ENCODE measurements at places on chromosomes 3 and 15.

- no peak for DNase-seq
Measured at GRCh38 chr3:114285648-114286230, 8.1 kb upstream of the TIGIT start.

DNA sequence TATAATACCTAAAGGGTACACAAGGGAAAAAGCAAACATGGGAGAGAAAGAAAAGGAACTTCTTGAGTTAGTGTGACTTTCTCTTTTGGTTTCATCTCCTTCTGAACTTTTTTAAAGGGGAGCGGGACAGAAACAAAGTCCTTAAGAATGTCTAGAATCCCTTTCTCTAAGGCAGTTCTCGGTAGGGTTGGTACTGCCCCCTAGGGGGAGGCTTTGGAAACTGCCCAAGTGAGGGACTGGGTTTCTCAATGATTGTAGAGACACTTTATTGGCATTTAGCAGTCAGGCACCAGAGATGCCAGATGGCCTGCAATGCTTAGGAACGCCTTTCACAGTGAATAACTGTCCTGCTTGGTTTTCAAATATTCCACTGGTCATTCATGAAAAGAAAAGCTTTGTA, 172.7 kb downstream of the WDR72 start:
- DNase-seq: no peak

GRCh38 chr3:124597273-124597672, 133.0 kb upstream of the UMPS start:
- DNase-seq: no peak

GRCh38 chr3:133447750-133448477, 48.1 kb downstream of the BFSP2 start:
- DNase-seq: no peak

DNA sequence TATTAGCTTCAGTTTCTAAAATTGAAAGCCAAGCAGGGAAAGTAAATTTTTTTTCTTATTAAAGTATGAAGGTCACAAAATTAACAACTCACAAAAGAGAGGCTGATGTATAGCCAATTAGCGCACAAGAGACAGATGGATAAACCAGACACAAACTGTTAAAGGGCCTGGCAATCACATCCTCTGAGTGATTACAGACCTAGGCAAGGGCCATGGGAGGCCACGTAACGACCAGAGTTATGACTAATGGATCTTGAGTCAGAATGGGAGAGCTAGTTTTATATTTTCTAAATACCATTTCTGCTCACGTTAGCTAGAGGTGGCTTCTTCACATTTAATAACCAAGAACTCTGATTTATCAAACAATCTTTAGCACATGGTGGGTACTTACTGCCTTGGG, 17.8 kb upstream of the SCAMP5 start:
- peak; percentile 30 for DNase-seq

DNA sequence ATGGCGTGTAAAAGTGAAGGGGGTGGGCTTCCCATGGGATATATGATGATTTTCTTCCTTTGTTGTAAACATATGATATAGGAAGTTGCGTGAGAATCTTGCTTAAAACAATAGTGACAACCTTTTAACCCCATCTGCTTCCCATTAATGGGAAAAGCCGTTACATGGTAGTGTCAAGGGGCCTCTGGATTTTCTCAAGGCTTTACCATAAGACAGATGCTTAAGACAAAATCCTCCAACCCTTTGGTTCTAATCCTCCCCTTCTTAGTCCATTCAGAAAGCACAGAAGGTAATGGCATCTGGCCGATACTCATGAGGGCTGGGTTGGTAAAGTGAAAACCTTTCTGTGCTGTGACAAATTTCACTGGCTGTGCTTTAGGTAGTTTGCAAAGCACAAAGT, 25.0 kb downstream of the DPH3 start:
- DNase-seq: no peak

DNA sequence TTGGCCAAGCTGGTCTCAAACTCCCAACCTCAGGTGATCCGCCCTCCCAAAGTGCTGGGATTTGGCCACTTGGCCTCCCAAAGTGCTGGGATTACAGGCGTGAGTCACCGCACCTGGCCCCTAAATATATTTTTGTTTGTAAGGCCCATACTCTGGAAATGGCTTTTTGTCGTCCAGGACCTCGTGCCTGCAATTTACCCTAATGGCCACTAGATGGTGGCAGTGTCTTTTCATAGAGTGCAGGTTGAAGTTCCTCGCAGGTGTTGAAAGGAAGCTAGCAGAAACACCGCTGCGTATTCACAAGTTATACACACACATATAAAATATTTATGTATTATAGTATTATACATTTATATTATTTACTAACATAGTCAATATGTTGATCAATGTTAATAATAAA, 97.2 kb downstream of the LRTM1 start:
- DNase-seq: no peak

- DNase-seq: no peak
Measured at GRCh38 chr3:73669260-73669659, 44.5 kb upstream of the PDZRN3 start.

GRCh38 chr3:64209866-64210621, 15.2 kb downstream of the PRICKLE2 start:
- DNase-seq: no peak

DNA sequence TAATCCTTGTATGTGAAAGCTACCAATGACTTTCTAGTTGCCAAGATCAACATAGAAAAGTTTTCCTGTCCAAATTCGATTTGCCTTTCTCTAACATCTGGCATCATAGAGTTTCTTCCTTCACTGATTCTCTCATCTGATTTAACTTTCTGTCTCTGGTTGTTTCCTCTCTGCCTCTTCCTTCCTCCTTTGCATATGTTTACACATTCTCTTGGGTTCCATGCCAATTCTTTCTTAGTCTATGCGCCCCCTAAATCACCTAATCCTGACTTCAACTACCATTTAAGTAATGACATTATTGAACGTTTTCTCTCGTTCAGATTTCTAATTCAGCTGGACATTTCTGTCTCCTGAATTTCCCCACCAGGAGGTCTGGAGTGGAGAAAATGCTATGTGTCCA, 561.9 kb upstream of the TGFBR2 start:
- DNase-seq: no peak

DNA sequence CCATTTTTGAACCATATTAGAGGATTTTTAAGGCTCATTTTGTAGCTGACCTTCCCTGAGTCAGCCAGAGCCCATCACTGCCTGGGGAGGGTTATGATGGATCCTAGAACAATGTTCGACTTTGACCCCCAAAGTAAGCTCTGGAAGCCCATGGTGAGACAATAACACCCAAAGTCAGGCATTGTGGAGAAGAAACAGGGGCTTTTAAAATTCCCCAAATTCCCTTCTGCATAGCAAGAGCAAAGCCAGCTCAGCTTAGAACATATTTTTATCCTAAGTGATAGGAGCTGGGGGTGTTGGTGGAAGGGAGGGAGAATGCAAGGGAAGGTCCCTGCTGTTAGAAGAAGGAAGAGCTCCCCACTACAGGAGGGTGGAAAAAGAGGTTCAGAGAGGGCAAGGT, 4.0 kb downstream of the ITGA11 start:
- no peak for DNase-seq

DNA sequence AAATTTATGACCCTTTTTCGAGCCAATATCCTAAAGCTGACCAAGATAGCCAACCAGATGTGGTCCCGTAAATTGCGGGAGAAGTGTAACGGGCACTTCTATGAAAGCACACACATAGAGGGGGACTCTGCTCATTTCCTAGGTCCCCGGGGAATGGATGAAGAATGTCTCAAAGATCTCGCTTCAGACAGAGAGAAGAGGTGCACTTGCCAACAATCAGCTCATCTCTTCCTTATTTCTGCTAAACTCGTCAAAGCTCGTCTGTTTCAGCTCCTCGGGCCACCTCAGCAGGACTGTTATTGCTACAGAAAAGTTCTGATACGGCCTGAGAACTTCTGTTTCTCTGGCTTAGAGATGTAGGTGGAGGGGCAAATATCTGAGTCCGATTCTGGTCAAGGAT, 71.8 kb downstream of the TM2D3 start:
- DNase-seq: no peak

DNA sequence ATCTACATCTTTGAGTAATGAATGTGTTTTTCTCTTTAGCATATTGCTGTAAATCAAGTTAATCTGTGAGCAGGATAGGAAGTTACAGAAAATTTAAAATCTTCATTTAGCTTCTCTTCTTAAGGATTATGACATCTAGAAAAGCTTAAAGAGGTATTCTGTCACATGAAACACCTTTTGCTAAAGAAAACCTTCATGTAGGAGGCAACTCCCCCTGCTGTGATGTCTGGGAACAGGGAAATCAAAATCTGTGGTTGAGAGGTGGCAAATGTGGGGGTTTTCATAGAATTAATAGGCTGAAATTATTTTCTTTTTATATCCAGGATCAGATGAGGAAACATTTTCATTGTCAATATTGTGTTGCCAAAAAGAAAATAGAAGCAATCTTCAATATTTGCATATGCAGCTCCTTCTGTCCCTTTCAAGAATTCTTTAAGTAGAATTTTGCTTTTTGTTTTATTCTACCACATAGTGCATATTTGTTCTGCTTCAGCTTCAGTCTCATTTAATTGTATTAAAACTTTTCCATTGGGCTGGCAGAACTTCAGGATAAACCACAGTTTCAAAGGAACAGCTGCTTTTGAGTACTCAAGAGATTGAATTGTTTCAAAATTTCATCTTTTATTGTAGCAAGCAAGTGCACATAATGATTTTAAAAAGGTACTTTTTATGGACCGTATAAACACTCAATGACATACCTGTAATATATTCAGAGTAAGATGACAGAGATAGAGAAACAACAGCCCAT, 128.4 kb downstream of the RAP2B start:
- DNase-seq: no peak

GRCh38 chr15:87724330-87724729, 532.2 kb downstream of the NTRK3 start:
- DNase-seq: no peak

GRCh38 chr3:56131974-56132590, 336.2 kb downstream of the ERC2 start:
- DNase-seq: no peak

DNA sequence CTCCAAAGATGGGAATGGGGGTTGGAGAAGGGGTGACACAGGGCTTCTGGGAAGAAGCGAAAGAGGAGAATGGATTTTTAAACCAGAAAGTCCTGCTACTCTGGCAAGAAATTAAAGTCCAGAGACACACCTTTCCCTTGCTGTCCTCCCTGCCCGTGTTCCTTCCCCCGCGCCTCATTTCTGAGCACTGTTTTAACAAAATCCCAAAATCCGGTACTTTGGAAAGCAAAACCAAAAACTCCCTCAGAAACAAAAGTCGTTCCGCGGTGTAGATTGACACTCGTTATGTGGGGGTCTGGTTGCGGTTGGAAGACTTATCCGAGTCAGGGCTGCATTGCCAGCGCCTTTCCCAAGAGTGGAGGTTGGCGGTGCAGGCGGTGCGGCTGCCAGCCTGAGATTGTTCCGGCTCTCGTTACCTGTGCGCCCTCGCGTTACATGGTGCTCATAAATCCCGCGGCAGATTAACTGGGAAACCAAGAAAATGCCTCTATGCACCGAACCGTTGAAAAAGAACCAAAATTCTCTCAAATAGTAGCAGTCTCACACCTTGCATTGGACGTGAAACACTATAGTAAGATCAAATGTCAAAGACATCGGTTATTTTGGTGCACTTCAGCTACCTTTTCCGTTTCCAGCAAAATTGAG, 217.7 kb downstream of the MEIS2 start:
- no peak for DNase-seq

- DNase-seq: no peak
Measured at GRCh38 chr3:153600896-153601295, 438.9 kb downstream of the RAP2B start.

GRCh38 chr3:142501004-142501926, 53.4 kb upstream of the XRN1 start:
- DNase-seq: no peak

DNA sequence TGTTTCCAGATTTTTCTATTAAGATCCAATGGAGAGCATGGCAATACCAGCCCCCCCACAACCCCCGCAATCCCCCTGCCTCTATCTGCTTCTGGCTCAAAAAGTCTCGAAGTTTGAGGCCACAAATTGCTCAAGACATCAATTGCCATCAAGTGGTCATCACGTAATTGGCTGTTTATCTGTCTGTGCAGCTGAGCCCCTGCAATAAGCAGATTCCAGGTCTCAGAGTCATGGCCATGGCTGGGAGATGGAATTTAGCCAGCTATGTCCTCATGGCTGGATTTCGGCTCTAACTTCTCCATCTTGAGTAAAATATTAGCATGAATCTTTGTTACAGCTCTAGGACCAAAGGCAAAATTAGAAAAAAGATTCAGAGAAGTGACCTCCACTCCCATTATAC, 22.7 kb downstream of the SSUH2 start:
- no peak for DNase-seq

DNA sequence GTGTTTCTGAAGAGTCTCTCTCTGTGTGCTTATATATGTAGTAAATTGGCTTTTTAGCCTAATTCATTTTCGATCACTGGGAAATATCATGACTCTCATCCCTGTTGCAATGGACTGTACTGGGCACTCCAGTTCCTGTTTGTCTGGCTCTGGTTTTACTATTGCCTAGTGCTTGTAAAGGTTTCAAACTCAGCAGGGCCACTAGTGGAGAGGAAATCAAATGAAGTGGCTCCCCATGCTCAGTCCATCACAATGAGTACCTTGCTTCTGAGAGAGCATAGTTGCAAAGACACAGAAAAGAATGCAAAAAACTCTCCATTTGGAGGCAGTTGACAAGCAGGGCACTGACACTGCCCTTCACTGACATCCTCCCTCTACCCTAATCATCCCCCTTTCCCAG, 167.8 kb downstream of the TAFA4 start:
- DNase-seq: no peak

DNA sequence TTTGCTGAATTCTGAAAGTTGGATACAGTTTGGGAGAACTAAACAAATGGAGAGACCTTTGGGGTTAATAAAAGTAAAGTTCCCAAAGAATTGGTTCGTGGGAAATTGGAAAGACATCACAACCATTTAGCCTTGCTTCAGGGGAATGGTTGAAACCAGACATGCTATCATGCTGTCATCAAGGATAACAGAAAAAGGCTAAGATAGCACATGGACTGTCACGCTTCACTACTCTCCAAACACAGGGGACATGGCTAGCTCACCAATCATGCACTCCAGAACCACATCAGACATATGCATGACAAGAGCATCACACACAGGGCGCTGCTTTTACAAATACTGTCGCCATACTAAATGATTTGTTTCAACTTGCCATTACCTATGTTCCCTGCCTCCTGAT, 671.7 kb upstream of the ROBO1 start:
- DNase-seq: no peak

DNA sequence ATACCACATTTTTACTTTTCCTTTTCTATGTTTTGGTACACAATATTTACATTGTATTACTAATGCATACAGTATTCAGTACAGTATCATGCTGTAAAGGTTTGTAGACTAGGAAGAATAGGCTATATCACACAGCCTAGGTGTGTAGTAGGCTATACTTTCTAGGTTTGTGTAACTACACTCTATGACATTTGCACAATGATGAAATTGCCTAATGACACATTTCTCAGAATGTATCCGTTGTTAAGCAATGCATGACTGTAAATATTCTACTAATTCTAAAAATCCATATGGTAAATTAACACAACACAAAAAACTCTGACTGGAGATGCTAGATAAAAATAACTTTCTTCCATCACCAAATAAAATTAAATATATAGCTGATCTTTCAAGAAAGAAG, 16.2 kb downstream of the NEDD4 start:
- no peak for DNase-seq

DNA sequence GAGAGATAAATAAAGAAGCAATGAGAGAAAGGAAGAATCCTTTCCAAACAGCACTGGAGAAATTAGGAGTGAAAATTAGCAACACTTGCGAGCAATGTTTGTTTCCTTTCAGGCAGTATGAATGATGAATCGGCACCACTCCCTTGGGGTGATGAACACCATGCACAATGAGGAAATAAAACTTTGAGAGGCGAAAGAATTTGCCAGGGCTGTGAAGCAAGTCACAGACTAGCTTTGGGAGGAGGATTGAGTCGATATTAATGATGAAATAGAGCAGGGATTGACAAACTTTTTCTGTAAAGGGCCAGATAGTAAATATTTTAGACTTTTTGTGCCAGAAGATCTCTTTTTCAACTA, 237.7 kb downstream of the AGBL1 start:
- no peak for DNase-seq

All from activated naive CD4-positive, alpha-beta T cell treated with Interleukin-2 at 50 U/mL for 16 hours (primary cell).